Stimulated activated CD8-positive, alpha-beta memory T cell treated with anti-CD3 and anti-CD28 coated beads, Interleukin-15, amount 100 ng/mL, for 1 hour (primary cell): ENCODE measurements at places on chromosomes 16 and 17.

- peak; percentile 40 for DNase-seq
Observed at GRCh38 chr16:11396241-11397048, 51.2 kb downstream of the RMI2 start.

DNA sequence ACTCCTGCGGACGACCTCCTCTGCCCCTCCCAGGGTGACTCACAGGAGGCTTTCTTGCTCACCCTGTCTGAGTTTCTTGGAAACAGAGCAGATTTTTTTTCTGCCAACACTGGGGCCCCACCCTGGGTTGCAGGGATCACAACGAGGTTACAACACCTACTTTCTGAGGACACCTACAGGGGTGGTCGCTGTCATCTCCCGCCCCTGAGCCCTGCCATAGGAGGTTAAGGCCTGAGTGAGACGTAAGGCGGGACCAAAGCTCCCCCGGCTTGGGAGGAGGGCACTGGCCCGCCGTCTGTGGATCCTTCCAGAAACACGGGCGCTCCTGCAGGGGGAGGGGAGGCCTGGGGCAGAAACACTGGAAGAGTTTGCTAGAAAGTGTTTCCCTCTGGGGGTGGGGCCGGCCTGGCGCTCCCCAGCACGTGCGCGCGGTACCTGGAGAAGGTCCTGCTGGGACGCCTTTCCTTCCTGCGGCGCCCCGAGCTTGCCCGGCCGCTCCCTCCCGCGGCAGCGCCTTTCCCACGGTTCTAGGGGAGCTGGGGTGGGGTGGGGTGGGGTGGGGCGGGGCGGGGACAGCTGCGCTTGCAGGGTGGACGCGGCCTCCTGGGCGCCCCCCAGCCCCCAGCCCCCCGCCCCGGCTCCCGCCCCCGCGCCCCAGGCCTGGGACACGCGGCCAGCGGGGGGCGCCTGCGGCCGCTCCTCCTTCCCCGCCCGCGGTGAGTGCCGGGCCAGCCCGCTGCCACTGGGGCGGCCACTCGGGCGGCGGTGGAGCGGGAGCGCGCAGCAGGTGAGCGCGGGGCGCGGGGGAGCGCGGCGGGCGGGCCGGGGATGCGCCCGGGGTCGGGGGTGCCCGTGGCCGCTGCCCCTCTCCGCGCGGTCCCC is 20.7 kb upstream of the ADCY7 start:
- DNase-seq = no peak

DNA sequence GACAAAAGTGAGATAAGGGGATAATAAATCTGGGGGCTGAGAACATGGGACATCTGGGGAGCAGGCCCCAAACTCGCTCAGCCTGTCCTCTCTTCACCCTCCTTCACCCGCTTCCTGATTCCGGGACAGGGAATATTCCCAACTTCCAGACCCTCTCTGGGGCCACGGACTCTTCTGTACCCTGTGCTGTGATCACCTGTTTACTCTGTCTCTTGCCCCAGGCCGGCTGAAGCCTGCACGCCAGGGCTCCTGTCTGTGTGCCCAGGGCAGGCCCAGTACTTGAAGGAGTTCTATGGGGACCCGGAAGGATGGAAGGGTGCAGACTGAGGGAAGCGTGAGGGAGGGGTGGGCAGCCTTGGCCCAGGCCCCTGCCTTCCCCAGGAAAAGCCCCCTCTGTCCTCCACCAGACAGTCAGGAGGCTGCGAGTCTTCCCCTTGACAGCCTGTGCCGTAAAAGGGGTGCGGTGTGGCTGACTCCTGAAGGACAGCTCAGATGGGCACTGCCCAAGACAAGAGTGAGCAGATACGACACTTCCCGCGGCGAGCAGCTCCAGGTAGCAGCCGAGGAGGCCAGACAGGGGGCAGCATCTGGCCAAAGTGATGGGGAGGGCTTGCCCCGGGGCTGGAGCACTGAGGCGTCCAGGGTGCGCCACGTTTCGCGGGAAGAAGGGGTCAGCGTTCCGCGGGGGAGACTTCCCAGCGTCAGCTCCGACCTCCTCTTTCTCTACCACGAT is 1.0 kb upstream of the CCNF start:
- DNase-seq = no peak

- DNase-seq = no peak
Observed at GRCh38 chr16:50692999-50693781, at the start of gene NOD2. TSS of gene NOD2 (plus strand) at chr16:50693606. CDS start at chr16:50699496, 5,890 bp downstream.

GRCh38 chr17:82890926-82891678 is 51.3 kb upstream of the ZNF750 start:
- DNase-seq = no peak

DNA sequence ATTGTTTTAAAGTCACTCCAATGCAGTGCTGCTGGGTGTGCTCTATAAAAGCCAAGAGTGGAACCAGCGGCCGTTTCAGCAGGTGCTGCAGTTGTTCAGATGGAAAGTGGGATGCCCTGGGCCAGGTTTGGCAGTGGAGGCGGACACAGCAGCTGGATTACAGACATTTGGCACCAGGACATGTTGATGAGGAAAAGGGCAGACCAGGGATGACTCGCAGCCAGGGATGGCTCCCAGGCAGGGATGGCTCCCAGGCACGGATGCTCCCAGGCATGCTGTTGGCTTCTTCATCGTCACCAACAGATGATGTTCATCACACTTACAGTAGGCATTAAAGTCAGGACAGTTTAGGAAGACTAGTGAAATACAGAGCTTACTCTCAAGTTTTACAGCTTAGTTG is 10.0 kb downstream of the GAN start:
- DNase-seq = no peak

DNA sequence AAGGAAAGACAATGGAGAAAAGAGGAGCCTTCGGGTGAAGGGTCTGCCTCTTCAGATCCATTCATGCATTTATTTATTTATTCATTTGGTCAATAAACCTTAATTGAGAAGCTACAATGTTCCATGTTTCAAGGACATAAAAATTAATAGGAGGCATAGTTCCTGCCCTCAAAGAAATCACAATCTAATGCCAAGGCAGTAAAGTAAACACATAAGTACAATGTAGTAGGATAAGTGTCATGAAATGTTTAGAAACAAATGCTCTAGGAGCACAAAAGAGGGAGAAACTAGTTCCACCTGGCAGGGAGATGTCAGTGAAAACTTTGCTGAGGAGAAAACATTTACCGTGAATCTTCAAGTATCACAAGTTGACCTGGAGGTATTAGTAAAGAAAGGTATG is 103.5 kb upstream of the NOG start:
- DNase-seq = no peak

DNA sequence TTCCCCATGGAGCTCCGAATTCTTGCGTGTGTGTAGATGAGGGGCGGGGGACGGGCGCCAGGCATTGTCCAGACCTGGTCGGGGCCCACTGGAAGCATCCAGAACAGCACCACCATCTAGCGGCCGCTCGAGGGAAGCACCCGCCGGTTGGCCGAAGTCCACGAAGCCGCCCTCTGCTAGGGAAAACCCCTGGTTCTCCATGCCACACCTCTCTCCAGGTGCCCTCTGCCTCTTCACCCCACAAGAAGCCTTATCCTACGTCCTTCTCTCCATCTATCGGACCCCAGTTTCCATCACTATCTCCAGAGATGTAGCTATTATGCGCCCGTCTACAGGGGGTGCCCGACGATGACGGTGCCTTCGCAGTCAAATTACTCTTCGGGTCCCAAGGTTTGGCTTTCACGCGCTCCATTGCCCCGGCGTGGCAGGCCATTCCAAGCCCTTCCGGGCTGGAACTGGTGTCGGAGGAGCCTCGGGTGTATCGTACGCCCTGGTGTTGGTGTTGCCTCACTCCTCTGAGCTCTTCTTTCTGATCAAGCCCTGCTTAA is 617 bp upstream of the SENP3 start:
- peak; percentile 76 for DNase-seq

GRCh38 chr17:62925267-62925836 is 40.7 kb upstream of the TANC2 start:
- no peak for DNase-seq

DNA sequence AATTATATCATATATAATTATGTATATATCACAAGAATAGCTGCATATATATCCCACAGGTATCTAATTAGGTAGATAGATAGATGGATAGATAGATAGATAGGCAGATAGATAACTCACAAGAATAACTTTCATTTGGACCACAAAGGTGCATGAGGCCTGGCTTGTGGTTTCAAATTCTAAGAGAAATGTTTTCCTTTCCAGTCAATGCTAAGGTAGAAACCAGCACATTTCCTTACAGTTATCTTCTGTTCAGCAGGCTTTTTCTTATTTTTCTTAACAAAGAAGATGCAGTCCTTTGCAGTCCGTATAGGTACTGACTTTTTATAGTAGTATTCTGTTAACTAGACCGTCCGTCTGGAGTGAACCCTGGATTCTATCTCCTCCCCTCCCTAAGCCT is 152.9 kb upstream of the ANKFN1 start:
- no peak for DNase-seq

GRCh38 chr16:3065742-3066439 is 451 bp downstream of the IL32 start:
- no peak for DNase-seq

DNA sequence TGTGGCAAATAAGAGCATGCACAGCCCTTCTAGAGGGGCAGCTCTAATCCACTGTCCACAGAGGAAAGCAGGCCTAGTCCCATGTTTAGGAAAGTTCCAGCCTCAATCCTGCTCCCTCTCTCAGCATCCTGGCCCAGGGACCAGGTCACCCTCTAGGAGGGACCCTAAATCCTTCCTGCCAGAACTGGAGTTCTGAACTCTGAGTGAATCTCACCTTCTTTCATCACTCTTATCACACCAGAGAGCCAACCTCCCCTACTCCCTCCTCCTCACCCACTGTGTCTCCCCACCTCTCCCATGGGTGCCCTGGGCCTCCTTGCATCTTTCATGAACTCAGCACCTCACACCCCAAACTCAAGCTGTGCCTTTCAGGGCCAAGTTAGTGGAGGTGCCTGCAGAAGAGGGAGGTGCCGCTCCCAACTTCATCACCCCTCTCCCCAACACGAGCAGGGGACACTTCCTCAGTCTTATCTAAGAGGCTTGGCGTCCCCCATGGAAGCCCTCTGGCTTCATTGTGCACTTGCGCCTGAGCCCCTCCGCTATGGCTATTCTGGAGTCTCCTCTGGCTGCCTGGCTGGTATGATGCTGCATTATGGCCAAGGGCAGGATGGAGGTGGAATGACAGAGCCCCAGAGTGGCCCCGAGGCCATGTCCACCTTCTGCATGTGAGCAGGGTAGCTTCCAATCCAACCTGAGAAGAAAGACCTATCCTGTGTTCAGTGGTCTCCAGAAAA is 31.7 kb downstream of the PIK3R6 start:
- no peak for DNase-seq

DNA sequence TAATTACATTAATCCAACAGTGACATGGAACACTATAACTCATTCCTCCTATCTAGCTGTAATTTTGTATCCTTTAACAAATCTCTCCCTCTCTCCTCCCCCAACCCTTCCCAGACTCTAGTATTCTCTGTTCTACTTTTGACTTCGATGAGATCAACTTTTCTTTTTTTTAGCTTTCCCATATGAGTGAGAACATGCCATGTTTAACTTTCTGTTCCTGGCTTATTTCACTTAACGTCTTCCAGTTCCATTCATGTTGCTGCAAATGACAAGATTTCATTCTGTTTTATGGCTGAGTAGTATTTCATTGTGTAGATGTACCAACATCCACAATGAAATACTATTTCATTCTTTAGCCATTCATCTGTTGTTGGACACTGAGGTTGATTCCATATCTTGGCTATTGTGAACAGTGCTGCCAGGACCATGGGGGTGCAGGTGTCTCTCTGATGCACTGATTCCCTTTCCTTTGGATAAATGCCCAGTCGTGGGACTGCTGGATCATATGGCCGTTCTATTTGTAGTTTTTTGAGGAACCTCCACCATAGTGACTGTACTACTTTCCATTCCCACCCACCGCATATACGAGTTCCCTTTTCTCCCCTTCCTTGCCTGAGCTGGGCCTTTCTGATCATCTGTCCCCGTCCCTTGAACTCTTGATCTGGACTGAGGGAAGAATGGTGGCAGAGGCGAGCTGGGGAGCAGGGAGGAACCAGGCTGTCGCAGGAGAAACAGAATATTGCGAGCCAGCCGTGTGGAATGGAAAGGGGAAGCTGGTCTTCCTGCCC is 7.7 kb upstream of the CEP295NL start:
- no peak for DNase-seq

DNA sequence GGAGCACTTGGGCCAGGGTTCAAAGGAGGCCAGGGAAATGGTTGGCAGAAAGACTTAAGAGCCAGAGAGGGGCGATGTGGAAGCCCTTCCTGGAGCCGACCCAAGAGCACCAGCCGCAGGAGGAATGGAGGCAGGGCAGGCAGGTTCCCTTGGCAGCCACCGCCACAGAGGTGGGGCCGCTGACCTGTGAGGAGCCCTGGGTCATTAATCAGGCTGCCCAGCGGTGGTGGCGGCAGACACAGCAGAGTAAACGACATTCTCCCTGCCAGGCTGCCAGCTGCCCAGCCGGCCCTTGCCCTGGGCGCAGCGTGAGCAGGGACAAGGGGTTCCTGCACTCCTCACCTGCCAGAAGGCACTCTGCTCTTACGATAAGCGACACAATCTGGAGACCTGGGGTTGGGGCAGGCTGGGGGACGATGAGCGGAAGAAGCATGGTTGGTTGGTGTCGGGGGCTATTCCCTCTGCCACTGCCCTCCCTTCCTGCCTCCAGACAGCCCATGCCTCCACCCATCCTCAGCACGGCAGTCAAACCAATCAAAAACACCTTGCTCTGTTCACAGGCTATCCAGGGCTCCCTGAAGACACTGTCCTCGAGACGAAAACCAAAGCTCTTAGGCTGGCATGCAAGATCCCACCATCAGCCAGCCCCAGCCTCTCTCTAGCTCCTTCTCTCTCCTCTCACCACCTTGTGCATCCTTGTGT is 40.9 kb downstream of the PLXDC1 start:
- no peak for DNase-seq

- peak; percentile 57 for DNase-seq
Observed at GRCh38 chr16:67562526-67562917, at the start of gene CTCF. TSS of gene CTCF (plus strand) at chr16:67562526. CDS start at chr16:67610833, 48,307 bp downstream.

- no peak for DNase-seq
Observed at GRCh38 chr17:79837888-79838521, 1.2 kb downstream of the CBX4 start.

DNA sequence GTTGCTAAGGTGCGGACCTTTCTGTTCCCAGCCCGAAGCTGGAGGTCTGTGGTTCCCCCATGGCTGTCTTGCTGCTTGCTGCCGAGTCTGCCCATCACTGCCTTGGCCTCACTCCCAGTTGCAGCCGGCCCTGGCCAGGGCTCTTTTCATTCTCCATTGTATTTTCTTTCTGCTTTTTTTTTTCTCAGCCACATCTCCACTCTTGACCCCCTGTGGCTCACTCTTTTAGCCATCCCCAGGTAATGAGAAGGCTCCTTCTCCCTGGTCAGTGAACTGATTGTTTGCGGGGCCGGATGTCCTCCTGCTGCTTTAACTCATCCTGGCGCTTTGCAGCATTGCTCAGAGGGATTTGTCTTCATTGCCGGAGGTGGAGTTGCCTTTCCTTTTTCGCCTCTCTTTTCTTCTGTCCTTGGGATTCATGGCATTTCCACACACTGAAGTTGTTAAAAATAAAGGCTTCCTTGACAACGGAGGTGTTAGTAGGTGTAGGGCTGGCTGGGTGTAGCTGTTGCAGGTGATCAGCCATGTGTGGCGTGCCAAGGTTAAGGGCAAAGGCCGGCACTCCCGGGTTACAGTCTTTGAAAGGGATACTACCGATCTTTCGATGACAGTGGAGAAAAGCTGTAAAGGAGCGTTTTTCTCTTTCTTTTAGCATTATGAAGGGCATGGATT is 34.1 kb downstream of the MAP2K6 start:
- DNase-seq = no peak
